ENCODE measurements at places on chromosomes 7 and 10. TPM values are rescaled to one million over a fixed set of nuclear protein-coding genes. Genes with fewer than 3 reads are reported as not detected.

DNA sequence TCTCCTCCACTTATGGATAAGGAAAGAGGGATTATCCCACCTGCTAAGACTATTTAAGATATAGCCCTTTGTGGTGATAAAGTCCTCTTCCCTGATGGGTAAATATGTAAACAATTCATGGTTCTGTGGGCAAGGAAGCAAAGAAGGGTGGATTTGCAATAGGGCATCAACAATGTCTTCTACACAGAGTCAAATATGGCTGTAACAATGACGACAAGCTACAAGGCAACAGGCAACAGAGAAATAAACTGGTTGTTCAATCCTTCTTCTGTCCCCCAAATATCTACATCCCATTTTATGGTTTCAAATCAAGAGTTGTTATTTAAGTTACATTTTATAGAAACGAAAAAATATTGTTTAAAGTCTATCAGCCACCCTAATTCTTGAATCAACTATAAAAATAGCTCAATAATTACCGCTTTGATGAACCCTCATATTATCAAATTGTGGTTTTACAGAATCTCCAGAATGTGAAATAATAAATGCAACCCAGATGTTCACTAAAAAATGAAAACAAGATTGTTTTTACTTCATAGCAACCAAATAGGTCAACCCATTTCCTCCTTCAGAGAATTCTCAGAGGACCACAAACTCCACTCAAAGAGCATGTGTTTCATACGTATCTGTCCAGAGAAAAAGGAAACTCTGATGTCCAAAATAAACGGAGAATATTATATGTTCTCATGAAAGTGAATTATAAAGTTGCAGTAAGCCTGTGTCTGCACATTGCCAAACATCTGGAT lies 13.8 kb downstream of the CYTH3 start:
- DNase-seq, result no peak

- no peak for DNase-seq
These were observed 97.2 kb upstream of the GNA12 start for GRCh38 chr7:2941216-2941859.

The UCMA gene
- polyA plus RNA-seq, result not detected

DNA sequence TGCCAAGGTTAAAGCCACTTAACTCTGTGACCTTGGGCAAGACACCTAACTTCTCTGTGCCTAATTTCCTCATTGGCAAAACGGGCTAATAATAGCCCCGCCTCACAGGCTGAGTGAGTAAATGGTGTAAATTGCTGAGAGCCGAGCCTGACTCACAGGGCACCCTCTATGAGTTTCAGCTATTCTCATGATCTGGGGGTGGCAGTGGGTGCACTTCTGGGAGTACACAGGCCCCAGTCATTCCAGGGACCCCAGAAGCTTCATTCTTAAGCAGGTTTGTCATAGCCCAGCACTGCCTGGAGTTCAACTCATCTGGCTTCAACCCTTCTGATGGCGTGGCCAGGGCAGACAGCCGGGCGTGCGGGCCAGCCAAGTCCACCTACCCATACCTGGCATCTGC lies 137.2 kb downstream of the GRID1 start:
- no peak for DNase-seq

- peak; percentile 77 for DNase-seq
These were observed 12.5 kb downstream of the SFRP5 start for GRCh38 chr10:97759158-97759887.

GRCh38 chr7:97357459-97357858 lies 240.0 kb downstream of the SDHAF3 start:
- DNase-seq, result no peak

DNA sequence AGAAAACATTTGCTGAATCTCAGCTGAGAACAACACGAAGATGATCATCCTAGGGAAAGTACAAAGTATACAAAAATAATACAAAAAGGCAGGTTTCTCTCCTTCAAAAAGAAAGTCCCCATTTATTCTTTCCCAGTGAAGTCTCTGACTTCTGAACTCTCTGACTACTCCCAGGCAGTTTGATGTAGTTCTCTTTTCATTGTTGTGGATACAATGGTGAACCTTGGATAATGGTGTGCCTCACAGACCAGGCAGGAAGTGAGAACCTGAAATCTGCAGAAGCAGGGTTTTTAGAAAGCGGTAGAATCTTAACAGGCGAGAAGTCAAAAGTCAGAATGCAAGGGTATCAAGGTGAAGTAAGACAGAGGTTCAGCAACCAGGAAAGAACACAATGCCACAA lies 150.8 kb upstream of the NRP1 start:
- no peak for DNase-seq

DNA sequence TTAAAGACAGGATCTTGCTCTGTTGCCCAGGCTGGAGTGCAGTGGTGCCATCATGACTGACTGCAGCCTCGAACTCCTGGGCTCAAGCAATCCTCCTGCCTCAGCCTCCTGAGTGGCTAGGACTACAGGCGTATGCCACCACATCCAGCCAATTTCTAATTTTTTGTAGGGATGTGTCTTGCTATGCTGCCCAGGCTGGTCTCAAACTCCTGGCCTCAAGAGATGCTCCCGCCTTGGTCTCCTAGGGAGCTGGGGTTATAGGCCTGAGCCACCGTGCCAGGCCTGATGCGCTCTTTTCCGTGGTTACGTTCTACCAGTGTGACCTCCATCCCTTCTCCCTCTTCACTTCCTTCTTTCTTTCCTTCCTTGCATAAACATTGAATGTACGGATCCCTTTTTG lies 34.2 kb upstream of the IL15RA start:
- DNase-seq, result no peak

DNA sequence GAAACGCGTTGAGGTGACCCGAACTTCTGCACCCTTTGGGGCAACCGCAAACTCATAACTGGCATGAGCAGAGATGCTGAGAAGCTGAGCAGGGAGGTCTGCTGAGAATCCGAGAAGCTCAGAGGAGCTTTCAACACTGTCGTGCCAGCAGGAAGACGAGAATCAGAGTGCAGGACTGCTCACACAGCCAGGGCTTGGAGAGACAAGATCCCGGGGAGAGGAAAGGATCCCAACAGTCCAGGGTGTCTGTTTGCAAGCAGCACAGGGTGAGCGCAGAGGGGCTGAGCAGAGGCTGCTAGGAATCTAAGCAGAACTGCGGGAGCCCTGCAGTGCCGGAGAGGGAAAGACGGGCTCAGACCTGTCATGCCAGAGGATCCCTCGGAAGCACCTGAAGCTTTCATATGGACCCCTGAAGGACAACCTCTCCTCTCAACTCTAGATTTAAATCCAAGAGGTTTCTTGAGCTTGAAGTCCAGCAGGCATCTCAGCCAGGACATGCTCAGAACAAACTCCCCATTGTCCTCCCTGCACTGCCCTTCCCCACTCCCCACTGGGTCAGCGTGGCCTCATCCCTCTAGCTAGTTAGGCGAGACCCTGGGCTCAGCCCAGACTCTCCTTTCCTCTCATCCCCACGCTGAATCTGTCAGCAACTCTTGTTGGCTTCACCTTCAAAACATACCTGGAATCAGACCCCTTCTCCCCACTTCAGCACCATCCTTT lies 40.7 kb downstream of the FOXL3 start:
- DNase-seq, result no peak

DNA sequence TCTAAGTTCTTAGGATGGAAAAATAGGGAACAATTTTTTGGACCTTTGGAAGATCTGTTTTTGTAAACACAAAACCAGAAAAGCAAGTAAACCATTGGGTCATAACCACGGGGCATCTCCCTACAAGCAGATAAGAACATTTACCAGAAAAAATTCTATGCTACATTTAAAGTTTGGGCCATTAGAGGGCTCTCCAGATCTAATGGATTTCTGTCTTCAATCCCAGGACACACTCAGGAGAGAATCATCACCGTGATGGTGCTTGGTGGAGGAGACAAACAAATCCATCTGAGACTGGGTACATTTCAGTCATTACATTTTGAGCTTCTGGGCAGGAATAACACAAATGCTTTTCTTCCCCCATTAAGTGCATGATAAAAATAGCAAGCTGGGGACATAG lies 178.4 kb upstream of the TARP start:
- DNase-seq, result no peak

- peak; percentile 78 for DNase-seq
These were observed 293.0 kb upstream of the IMMP2L start for GRCh38 chr7:111855161-111855841.

DNA sequence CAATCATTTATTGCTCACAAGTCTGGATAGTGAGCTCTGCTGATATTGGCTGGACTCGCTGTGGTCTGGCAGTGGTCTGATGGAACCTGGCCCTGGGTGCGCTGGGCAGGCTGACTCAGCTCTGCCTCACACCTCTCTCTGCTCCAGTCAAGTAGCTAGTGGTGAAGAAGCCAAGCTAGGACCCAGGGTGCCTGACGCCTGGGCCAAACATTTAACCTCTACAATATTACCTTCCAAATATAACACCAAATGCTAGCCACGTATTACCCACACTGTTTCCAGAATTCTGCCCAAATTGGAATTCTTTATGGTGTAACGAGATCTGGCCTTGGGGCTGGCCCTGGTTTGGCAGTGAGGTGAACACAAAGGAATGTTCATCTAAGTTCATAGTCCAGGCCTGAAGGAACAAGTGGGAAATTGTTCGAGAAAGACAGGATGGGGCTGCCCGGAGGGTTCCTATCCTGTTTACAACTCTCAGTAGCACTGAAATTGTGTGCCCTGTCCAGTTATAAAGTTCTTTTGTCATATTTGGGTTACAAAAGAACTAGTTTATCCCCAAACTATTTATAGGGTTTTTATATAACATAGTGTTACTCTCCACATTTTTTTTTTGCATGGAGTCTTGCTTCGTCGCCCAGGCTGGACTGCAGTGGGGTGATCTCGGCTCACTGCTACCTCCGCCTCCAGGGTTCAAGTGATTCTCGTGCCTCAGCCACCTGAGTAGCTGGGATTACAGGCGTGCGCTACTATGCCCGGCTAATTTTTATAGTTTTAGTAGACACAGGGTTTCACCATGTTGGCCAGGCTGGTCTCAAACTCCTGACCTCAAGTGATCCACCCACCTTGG lies 16.3 kb downstream of the OR2AE1 start:
- no peak for DNase-seq

The AOC1 gene
- 6.2 TPM for polyA plus RNA-seq

The PRKAR2B gene
- polyA plus RNA-seq, result 51.7 TPM

DNA sequence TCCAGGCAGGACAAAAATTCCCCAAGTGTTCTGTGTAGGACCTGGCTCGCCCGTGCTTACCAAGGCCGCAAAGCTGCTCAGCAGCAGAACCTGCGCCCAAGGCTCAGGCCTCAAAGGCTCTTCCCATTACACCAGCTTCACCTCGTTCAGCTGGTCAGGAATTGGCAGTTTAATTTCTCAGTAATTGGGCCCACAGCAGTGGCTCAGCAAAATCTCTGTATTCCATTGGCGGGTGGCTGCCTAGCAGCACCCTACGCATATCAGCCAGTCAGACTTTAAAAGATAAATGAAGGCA lies 5.8 kb downstream of the FZD9 start:
- DNase-seq, result no peak

GRCh38 chr10:122343936-122344335 lies 30.6 kb upstream of the PLEKHA1 start:
- no peak for DNase-seq

GRCh38 chr10:71640607-71641006 lies 79.0 kb downstream of the C10orf105 start:
- DNase-seq, result no peak

DNA sequence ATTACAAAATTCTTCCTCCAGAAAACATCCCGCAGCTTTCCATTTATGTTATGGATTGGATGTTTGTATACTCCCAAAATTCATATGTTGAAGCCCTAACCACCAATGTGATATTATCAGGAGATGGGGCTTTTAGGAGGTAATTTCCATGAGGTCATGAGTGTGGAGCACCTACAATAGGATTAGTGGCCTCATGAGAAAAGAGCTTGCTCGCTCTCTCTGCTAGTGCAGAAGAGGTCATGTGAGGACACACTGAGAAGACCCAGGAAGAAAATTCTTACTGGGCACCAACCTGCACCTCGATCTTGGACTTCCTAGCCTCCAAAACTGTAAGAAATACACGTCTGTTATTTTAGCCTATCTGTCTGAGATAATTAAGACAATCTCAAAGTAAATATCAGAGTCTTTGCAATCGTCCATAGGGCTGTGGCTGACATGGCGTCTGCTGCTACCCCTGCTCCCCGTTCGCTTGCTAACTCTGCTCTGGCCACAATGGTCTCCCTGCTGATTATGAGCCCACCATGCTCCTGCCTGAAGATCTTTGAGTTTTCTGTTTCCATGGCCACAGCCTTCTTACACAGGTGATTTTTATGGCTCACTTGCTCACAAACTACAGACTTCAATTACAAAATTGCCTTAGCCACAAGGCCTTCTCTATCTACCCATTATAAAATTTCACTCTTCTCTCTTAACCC lies 333.3 kb downstream of the CACNA2D1 start:
- DNase-seq, result no peak

GRCh38 chr10:96660297-96660696 lies 60.0 kb downstream of the PIK3AP1 start:
- DNase-seq, result no peak

GRCh38 chr10:31808258-31809218 lies 120.1 kb downstream of the ARHGAP12 start:
- DNase-seq, result peak; percentile 23

DNA sequence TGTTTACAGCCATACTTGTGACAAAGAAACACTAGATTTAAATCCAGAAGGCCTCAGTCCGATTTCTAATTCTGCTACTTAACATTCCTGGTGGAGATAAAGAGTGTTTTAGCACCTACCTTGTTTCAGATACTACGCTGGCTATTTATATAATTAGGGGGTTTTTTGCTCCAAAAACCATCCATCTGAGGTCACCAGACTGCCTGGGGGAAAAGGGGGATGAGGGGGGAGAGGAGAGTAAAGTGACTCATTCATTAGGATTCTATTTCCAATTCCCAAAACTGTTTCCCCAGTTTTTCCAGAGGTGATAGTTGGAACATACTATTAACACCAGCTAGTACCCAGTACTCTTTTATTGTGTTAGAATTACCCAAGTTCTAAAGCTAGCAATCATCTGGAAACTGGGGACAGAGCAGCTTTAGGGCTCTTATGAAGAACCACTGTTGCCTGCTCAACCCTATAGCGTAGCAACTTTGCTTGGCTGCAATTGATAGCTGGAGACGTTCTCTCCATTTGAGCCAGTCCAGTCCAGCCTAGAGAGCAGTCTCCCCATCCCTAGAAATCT lies 6.6 kb downstream of the GCC1 start:
- DNase-seq, result no peak

The NPY4R2 gene
- not detected for polyA plus RNA-seq

The UNCX gene
- polyA plus RNA-seq, result not detected

GRCh38 chr7:100444311-100445278 lies 8.3 kb upstream of the PPP1R35 start:
- DNase-seq, result no peak

GRCh38 chr10:551373-552252 lies 137.9 kb downstream of the DIP2C start:
- DNase-seq, result no peak

- no peak for DNase-seq
These were observed 5.7 kb upstream of the TAS2R60 start for GRCh38 chr7:143437578-143437977.

GRCh38 chr7:131011432-131011742 lies 277.4 kb upstream of the KLF14 start:
- DNase-seq, result no peak

- peak; percentile 30 for DNase-seq
These were observed 129.8 kb downstream of the CUBN start for GRCh38 chr10:16999665-17000451.
